HepG2 (cell line): ENCODE measurements at places on chromosomes 1 and 21. TPM values are rescaled to one million over a fixed set of nuclear protein-coding genes. Genes with fewer than 3 reads are reported as not detected.

DNA sequence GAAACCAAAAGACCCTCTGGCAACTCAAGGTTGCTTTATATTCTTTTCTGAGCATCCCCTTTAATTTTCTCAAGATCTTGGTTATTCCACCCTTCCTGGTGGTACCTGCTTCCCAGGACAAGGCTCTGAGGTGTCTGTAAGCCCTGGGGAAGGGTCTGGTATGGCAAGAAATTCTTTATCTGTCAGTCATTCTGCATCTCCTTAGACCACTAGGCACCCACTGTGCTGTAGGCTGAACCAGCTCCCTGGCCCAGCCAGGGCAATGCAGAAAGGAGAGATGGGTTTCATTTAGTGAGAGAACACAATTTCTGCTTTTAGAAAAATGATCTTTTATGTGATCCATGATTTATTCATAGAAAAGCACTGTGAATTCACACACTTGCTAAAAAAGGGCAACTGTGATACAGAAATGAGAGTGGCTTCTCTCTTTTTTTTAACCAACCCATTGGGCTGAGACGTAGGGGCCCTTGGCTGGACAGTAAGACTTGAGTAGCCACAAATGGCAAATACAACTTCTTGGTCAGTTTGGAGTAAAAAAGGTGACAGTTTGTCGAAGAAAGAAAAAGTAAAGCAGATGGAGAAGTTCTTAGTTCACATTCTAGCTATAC lies 4.1 kb downstream of the UROD start:
- DNase-seq = no peak

DNA sequence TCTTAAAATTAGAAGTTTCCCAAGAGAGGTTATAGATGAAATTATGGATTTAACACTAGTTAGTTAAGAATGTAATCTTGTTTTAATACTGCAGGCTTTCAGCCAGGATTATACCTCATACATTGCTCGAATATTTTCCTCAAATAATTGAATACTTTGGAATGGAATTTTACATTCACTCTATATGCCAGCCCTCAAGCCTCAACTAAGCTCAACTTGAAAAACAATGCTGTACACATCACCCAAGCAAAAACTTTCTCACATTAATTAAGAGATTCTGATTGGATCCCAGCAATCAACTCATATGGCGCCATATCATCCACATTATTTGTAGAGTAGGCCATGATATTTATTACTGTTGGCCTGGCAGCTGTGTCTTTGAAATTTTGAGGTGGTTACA lies 710.7 kb upstream of the ADAMTS5 start:
- no peak for DNase-seq

Gene SLC44A5
- total RNA-seq = 4.2 and 8.0 TPM in 2 replicates

GRCh38 chr1:61274939-61275338 lies 192.6 kb downstream of the NFIA start:
- no peak for DNase-seq

GRCh38 chr1:31745096-31745945 lies 18.8 kb downstream of the ADGRB2 start:
- peak; percentile 27 for DNase-seq
